MV-4-11 (cell line): ENCODE measurements at places on chromosomes 6 and 20.

DNA sequence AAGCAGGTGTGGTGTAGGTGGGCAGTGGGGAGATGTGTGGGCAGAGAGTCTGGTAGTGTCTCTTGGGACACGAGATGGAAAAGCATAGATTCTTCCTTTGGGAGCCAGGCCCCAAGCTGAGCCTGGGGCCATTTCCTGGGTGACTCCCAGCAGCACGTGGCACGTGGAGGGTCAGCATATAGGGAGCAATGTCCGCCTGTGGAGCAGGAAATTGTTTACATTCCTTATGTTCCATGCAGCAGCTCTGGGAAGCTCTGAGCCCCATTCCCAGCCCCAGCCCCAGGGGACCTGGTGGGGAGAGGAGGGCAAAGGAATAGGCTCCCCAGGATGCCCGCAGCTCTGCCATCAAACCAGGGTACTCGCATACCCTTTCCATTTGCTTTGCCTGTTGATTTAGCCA, 57.6 kb downstream of the DAAM2 start:
- no peak for DNase-seq

GRCh38 chr20:57060407-57061050, 205.9 kb downstream of the BMP7 start:
- DNase-seq = no peak

DNA sequence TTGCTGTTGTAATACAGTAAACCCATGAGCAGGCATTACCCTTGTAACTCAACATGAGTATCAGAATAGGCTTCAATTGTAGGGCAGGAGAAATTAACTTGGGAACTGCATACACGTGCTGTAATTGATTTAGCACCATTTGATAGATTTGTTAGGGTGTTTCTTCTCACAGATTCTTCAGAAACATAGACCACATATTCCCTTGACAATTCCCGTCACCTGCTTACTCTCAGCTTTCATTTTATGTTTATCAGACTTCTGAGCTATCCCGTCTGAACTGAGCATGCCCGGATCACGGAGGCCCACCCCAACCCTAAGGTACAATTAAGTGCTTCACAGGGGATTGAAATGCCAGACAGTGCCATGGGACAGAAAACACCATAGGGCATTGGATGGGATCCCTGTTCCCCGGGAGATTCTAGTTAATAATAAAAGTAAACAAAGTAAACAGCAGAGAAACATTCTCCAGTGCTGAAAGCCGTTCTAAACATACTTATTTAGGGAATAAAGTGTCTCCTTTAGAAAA, 179.7 kb downstream of the PHACTR1 start:
- no peak for DNase-seq

- no peak for DNase-seq
Measured at GRCh38 chr20:33272155-33272873, 10.7 kb upstream of the BPIFB1 start.

DNA sequence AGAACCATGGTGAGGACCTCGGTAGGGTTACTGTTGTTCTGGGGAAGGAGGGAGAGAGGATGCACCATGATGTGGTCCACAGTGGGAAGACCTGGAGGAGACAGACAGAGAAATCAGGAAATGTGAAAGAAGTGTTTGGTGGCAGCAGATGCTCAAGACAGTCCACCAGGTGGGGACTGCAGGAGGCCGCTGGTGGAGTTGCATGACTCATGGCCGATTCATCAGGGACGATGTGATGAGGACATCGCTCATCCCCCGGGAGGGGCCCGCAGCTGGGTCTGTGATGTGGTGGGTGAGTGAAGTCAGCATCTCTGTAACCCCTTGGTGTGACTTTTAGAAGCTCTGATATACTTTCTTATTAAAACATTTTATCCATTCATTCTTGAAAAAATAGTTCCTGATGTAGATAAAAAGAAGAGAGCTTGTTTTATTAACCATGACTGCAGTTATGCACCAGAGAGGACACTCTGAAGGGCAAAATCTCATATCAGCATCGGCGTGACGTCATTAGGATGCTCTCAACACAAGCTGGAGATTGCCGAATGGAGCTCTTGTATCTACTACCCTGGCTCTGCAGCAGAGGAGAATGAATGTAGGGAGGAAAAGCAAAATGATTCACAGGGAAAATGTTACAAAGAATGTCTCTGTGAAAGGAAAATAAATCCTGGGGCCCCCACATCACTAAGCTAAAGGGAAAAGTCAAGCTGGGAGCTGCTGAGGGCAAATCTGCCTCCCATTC, 71.2 kb downstream of the RAMACL start:
- DNase-seq = peak; percentile 57

DNA sequence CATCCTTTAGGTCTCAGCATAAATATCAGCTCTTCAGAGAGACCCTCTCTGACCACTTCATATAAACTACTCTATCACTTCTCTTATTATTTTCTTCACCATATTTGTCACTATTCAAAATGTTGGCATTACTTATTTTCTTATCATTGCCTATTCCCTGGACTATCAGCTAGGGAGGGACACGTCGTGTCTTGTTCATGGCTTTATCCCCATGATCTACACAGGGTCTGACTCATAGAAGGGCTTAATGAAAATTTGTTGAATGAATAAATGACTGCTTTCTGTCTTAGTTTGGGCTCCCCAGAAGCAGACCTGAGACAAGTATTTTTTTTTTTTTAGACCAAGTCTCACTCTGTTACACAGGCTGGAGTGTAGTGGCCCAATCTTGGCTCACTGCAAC, 3.0 kb upstream of the CDK5RAP1 start:
- no peak for DNase-seq

- no peak for DNase-seq
Measured at GRCh38 chr6:134389658-134390057, 71.7 kb upstream of the SGK1 start.
